ENCODE measurements at places on chromosomes 12 and 14.

DNA sequence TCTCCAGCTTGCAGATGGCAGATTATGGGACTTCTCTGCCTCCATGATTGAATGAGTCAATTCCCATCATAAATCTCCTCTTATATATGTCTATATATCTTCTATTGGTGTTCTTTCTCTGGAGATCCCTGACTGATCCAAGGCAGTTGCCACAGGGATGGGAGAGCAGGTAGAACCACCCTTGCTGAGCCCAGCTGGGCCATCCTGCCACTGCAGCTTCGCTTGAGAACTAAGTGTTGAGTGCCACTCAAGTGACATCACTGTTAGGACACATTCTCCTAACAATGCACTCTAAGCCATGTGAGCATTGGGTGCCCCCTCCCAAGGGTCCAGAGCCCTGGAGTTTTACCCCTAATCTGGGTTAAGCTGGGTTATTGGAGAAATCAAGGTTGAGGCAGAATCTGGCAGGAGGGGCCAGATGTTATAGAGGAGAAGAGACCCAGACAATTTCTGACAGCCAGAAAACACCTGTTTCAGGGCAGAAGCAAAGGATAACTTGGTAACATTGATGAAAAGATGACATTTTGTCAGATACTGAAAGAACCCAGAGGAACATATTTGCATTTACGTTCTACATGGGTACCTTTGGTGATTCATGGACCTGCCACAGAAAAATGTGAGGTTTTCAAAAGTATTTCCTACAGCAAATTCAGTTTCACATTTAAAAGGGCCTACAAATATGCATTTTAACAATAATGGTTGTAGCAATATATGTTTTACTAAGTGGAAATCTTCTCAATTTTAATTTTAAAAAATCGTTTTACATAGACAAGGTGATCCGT lies 57.2 kb upstream of the MAX start:
- DNase-seq: no peak

- no peak for DNase-seq
These were observed 209.4 kb upstream of the CRY1 start for GRCh38 chr12:107302649-107303341.

DNA sequence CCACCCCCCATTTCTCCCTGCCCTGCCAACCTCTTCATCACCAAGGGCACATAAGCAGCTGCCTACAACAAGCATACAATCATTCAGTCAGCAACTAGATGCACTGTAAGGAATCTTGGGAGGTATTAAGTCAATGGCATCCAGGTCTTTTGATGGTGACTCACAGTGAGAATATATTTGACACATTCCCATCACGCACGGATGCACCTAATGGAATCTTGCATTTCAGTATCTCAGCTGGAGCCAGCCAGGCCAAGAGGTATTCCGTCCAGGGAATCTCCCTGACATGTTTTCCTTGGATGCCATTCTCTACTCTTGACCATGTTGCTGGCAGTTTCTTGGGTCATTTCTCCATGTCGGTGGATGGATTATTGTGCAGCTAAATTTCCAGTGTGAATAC lies 73.9 kb upstream of the CAPRIN2 start:
- DNase-seq: no peak

GRCh38 chr14:100865682-100866591 lies 37.6 kb downstream of the RTL1 start:
- DNase-seq: no peak

- no peak for DNase-seq
These were observed 923.3 kb downstream of the AACS start for GRCh38 chr12:125988545-125988944.

DNA sequence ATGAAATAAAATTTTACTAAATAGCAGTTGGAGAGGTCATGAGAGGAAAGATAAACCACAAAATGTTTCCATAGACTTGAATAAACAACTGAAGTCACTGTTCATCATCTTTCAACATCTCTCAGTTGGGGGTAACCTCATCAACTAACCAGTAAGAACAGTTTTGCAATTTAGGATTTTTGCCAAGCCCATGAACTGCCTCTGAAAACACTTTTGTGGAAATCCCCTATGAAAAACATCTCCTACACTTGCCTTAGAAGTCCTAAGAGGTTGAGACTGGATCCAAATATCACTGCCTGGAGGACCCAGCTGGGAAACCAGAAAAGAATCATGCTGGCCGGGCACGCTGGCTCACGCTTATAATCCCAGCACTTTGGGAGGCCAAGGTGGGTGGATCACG lies 273.1 kb downstream of the C12orf50 start:
- DNase-seq: no peak

DNA sequence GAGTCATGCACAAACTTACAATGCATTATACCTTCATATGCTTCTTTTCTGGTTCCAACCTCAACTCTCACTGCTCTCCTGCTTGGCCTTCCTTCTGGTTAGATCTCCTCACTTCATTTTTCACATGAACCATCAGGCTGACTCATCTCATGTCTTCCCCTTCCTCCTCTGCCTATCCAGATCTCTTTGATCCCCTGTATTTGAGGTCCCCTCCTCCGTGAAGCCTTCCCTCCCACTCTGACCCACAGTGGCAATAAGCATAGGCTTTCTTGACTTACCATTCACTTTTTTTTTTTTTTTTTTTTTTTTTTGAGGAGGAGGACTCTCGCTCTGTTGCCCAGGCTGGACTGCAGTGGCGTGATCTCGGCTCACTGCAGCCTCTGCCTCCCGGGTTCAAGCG lies 14.7 kb upstream of the ASIC1 start:
- no peak for DNase-seq

GRCh38 chr14:51550636-51551035 lies 101.1 kb upstream of the FRMD6 start:
- DNase-seq: no peak

DNA sequence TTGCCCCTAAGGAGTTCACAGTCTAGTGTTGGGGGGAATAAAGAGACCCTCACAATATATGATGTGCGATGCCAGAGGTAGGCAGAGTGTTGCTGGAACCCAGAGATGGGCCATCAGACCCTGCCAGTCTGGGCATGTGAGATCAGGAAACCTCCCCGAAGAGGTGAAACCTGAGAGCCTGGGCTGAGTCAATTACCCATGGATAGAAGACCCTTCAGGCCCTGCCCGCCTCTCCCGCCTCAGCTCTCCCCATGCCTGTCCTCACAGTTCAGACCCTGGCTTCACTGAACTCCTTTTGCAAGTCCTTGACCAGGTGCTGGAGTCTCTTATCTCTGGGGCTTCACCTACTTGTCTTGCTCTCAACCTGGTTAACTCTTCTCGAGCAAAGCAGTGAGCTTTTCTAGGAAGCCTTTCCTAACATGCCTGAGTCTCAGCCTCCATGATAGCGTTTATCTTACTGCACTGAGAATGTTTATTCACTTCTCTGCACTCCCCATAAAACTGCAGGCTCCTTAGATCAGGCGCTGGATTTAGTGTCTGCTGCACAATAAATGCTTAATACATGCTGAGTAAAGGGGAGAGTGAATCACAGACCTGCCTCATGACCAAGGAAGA lies 19.6 kb downstream of the ALDH1L2 start:
- no peak for DNase-seq

DNA sequence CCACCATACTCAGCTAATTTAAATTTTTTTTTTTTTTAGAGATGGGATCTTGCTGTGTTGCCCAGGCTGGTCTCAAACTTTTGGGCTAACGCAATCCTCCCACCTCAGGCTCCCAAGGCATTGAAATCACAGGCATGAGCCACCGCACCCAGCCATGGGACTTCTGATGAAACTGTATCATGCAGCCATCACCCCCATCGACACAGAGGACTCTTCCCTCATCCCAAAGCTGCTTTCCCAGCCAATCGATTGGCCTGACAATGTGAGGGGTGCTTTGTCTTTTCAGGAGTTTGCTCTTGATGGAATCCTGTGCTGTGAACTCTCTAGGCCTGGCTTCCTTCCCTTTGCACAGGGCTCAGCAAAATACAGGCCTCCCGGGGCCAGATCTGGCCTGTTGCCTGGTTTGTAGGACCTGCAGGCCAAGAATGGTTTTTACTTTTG lies 59.6 kb upstream of the NCOR2 start:
- no peak for DNase-seq

GRCh38 chr14:30798516-30798915 lies 75.8 kb upstream of the COCH start:
- DNase-seq: no peak

- DNase-seq: no peak
These were observed 7.2 kb upstream of the MYL2 start for GRCh38 chr12:110927546-110927945.

- no peak for DNase-seq
These were observed 164.6 kb downstream of the MSRB3 start for GRCh38 chr12:65443038-65443437.

- DNase-seq: no peak
These were observed 50.2 kb downstream of the SETD3 start for GRCh38 chr14:99430491-99430890.

- DNase-seq: no peak
These were observed 1.0 kb downstream of the GMFB start for GRCh38 chr14:54487771-54488170.

- no peak for DNase-seq
These were observed 24.2 kb downstream of the TRAFD1 start for GRCh38 chr12:112149596-112149995.

- no peak for DNase-seq
These were observed 25.3 kb downstream of the TPCN1 start for GRCh38 chr12:113246478-113247122.

DNA sequence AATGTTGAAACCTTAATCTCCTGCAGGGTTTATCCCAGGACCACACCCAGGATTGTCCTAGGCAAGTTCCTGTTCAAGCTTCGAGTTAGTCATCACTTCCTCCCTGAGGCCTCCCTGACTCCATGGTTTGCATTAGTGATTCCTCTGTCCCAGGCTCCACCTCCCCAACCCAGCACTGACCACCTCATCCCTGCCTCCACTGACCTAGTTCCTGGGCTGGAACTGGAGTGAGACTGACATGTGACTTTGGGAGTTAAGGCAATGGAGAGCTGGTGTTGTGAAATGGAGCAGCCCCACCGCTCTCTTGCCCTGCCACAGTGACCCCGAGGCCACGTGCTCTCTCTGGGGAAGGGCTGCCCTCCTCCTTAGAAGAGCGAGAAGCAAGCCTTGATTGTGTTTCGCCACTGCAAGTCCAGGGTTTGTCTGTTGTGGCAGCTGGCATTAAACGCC lies 15.8 kb upstream of the DTX1 start:
- DNase-seq: peak; percentile 21

DNA sequence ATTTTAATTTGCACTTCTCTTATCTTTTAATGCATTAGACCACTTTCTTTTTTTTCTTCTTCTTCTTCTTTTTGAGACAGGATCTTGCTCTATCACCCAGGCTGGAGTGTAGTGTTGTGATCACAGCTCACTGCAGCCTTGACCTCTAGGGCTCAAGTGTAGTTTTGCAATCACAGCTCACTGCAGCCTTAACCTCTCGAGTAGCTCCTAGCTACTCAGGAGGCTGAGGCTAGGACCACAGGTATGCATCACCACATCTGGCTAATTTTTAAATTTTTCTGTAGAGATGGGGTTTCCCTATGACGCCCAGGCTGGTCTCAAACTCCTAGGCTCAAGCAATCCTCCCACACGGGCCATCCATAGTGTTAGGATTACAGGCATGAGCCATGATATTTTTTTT lies 12.7 kb downstream of the TMED8 start:
- DNase-seq: no peak

DNA sequence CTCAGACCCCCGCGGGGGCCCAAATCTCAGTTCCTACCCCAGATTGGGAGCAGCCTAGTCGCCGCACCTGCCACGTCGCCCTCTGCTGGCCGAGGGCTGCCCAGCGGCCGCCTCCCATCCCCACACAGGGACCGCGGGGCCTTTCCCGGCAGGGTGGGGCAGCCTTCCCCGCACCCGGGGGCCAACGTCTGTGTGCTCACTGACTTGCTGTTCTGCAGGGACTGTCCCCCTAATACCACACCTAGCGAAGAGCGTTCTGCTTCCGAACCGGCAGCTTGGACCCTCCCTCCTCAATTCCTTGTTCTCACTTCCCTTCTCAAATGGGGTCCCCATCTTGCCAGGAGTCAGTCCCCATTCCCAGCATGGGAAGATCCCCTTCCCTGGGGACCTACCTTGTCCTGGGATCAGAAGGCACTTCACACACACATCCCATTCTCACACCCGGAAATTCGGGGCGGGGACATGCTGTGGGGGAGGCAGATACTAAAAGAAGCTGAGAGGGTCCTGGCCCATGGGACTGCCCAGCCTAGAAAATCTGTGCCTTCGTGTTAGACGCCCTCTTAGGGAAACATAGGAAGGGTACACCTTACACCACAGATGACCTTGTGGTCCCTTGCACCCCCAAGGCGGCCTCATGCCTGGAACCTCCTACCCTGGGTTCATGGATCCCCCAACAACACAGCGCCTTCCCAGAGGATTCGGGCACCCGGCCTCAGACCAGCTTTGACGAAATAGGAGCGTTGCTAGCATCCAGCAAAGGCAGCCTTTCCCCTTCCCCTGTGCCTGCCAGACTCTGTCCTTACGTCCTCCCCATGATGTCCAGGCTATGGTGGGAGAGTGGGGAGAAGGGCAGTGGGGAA lies 16.4 kb downstream of the ACVRL1 start:
- DNase-seq: no peak

DNA sequence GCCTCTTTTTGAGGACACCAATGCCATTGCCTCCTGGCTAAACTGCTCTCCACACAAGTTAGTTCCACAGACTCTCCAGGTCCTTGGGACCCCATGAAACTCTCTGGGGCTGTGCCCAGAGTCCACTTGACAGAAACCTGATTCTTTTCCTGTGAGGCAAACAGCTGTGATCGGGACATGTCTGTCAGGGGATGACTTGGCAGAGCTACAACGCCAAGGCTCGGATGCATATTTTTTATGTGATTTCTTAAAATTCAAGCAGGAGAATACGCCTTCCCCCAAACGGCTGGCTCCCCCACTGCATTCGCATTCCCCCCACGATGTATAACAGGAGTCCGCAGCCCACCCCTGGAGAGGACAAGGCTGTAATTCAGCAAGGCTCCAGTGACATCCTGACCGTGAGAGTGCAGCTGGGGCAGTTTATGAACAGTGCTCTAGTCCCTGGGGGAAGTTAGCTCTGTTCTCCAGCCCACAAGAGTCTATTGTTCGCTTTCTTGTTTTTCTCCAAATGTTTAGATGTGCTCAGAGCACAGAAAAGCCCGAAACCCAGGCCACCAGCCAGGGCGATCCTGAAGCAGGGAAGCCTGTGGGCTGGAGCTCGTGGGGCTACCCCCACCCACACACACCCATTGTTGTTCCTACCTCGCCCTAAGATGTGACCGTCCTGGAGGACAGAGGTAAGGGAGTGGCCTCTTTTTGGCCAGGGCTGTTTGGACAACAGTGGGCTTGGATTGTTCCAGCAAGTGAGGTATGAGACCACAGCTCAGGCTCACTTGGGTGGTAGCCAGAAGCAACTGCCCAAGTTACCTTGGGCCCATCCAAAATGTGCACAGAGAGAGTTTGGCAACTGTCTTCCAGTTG lies 159.5 kb downstream of the ZFP36L1 start:
- no peak for DNase-seq

- no peak for DNase-seq
These were observed 237.2 kb downstream of the FBXL14 start for GRCh38 chr12:1357171-1357570.

- DNase-seq: no peak
These were observed 75.3 kb upstream of the DUSP6 start for GRCh38 chr12:89427508-89428156.

- DNase-seq: no peak
These were observed 33.7 kb upstream of the PYGL start for GRCh38 chr14:50977863-50978528.
